Hematopoietic multipotent progenitor cell treated with erythropoietin and hydrocortisone succinate and interleukin-3 and kit ligand, for 6 days (in vitro differentiated cells): ENCODE measurements at places on chromosomes 2 and 18.

- no peak for DNase-seq
Measured at GRCh38 chr2:211454679-211455078, 898.3 kb downstream of the CPS1 start.

GRCh38 chr2:174745142-174745541 is 19.1 kb downstream of the CHRNA1 start:
- no peak for DNase-seq

DNA sequence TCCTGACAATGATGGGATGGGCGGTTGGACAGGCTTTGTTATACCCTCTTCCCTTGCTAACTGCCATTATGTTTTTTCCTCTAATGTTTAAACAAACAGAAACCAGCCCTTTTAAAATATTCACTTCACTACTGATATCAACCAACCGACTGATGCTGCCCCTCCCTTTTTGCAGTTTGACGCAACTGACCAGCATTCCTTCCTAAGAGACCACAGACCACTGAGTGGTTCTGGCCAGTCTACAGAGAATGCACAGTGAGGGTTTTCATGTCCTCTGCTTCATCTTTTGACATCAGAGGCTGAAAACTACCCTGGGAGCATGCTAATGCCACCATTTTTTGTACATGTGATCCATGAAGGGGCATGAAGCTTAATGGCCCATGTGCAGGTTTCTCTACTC is 85.3 kb downstream of the CYP26B1 start:
- DNase-seq = no peak

DNA sequence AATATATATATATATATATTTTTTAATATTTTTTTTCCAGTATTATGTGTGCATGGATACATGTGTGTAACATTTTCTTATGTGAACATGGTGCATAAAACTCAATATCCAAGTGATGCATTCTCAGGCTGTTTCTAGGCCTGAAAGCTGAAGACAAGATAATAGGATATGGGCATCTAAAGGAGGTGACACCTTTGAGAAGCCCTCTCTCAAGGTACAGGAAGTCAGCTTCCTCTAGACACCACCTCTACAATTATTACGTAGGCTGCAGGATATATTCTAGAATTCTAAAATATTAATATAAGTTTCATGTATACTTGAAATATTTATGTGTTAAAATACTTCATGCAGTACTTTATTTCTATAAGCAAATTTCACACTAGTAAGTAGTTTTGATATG is 327.5 kb downstream of the PTPRM start:
- no peak for DNase-seq

DNA sequence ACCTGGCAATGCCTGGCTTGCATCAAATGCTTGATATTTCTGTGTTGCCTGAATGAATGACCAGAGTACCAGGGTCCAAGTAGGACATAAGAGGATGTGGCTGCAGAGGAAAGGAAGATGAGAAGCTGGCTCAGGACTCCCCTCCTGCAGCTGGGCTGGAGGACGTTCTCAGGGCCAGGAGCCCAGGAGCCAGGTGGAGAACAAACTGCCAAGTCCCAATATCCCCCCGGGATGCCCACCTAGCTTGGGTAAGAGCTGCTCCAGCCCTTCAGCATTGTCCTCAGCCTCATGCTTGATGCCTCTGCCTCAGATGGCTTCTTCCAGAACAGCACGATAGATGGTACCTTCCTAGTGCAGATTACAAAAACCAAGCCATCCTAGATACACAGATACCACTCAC is 8.6 kb upstream of the ATP6V1B1 start:
- no peak for DNase-seq
